Naive thymus-derived CD8-positive, alpha-beta T cell (primary cell): ENCODE measurements at places on chromosomes 5 and 9. TPM values are rescaled to one million over a fixed set of nuclear protein-coding genes. Genes with fewer than 3 reads are reported as not detected.

Gene MAMDC4
- polyA plus RNA-seq: 0.35 TPM

Gene SH3PXD2B
- polyA plus RNA-seq: 0.10 TPM

- H3K27ac ChIP-seq: peak overlapping the region; percentile 49
- no peak for DNase-seq
- no peaks in the 10 kb centered on the region for H3K36me3 ChIP-seq
- peak overlapping the region; percentile 61 for H3K4me3 ChIP-seq
- H3K27me3 ChIP-seq: peaks cover 2% of the 10 kb centered on the region
- H3K4me1 ChIP-seq: peaks cover 10% of the 10 kb centered on the region
These were observed 13.0 kb downstream of the ACTL7B start for GRCh38 chr9:108842610-108843295.

- no peaks in the 10 kb centered on the region for H3K27me3 ChIP-seq
- H3K27ac ChIP-seq: no peak overlapping the region
- no peak overlapping the region for H3K4me3 ChIP-seq
- H3K4me1 ChIP-seq: no peaks in the 10 kb centered on the region
- no peak for DNase-seq
These were observed 274.3 kb downstream of the CDH18 start for GRCh38 chr5:19713740-19714139.

GRCh38 chr9:93670208-93671019, 94.0 kb downstream of the PHF2 start:
- H3K27ac ChIP-seq: peak overlapping the region; percentile 6
- peaks cover 26% of the 10 kb centered on the region for H3K36me3 ChIP-seq
- no peak for DNase-seq
- no peaks in the 10 kb centered on the region for H3K27me3 ChIP-seq

GRCh38 chr9:22208846-22209585, 199.9 kb upstream of the CDKN2B start:
- peak overlapping the region; percentile 63 for H3K4me3 ChIP-seq
- DNase-seq: no peak
- no peaks in the 10 kb centered on the region for H3K36me3 ChIP-seq
- peaks cover 32% of the 10 kb centered on the region for H3K4me1 ChIP-seq

DNA sequence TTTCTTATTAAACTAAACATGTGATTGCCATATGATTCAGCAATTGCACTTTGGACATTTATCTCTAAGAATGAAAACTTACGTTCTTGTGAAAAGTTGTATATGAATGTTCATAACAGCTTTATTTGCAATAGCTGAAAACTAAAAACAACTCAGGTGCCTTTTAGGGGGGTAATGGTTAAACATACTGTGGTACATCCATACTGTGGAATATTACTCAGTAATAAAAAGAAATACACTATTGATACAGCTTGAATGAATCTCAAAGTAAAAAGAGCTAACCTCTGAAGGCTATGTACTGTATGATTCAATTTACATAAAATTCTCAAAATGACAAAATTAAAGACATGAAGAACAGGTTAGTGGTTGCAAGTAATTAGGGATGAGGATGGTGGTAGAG, 339.5 kb upstream of the PAPPA start:
- H3K4me1 ChIP-seq: no peaks in the 10 kb centered on the region
- no peaks in the 10 kb centered on the region for H3K36me3 ChIP-seq
- H3K4me3 ChIP-seq: no peak overlapping the region

DNA sequence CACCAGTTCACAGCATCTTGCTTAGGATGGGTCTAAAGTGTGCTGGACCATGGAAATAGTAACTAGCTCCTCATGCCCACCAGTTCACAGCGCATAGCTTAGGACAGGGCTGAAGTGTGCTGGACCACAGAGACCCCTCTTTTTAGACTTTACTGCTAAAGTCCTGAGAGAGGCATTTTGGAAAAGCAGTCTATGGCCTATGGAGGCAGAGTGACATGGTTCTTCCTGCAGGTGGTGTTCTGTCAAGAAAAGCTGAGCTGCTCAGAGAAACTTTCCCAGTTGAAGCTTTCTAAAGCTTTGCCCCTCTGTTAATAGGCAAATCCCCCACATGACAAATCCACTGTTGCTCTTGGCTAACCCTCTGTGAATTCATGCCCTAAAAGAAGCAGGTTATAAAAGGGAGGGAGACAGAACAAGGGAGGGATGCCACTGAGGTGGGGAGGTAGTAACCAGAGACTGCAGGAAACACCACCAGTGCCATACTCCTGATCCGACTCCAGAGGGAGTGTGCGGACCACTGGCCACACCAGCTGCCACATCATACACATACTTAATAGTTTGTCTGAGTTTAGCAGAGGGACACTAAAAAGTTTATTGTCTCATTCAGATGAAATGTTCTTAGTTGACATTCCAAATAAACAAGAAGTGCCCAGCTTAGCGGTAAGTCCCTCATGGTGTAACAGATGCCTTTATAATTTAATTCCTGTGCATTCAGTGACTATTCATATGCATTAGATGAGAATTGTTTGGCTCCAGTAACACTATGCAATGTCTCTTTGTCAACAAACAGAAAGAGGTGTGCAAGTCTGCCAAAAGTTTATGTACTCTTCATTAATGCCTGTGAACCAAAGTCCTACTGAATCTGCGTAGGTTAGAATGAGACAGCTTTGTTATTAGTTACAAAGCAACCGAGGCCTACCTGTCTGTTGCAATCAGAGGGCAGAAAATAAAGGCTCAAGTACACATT, 236.2 kb upstream of the NFIL3 start:
- H3K27ac ChIP-seq: no peak overlapping the region
- H3K4me3 ChIP-seq: no peak overlapping the region
- no peaks in the 10 kb centered on the region for H3K36me3 ChIP-seq

DNA sequence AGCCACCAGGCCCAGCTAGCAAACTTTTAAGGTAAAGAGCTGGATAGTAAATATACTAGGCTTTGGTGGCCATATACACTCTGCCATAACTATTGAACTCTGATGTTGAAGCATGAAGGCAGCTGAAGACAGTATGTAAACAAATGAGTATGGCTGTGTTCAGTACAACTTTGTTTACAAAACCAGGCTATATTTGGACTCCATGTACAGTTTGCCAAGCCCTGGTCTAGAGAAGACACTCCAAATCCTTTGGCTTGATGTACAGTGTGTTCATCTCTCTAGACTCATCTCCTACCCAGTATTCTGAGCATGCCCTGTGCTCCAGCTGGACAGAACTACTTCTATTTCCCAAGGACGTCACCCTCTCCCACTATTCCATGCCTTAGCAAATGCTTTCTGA, 54.3 kb upstream of the MEGF10 start:
- no peak overlapping the region for H3K27ac ChIP-seq
- no peak overlapping the region for H3K4me3 ChIP-seq
- no peak for DNase-seq
- H3K27me3 ChIP-seq: peaks cover 3% of the 10 kb centered on the region

GRCh38 chr5:54249210-54250028, 61.0 kb downstream of the ARL15 start:
- peak; percentile 13 for DNase-seq
- H3K4me3 ChIP-seq: no peak overlapping the region
- H3K36me3 ChIP-seq: no peaks in the 10 kb centered on the region
- H3K27ac ChIP-seq: no peak overlapping the region
- peaks cover 9% of the 10 kb centered on the region for H3K4me1 ChIP-seq

GRCh38 chr5:133706506-133707430, 94.4 kb upstream of the FSTL4 start:
- no peaks in the 10 kb centered on the region for H3K27me3 ChIP-seq
- DNase-seq: no peak
- H3K36me3 ChIP-seq: no peaks in the 10 kb centered on the region
- no peak overlapping the region for H3K27ac ChIP-seq

GRCh38 chr5:61245936-61246335, 83.7 kb upstream of the SMIM15 start:
- no peak overlapping the region for H3K4me3 ChIP-seq
- H3K36me3 ChIP-seq: no peaks in the 10 kb centered on the region
- H3K4me1 ChIP-seq: no peaks in the 10 kb centered on the region
- H3K27ac ChIP-seq: no peak overlapping the region
- H3K27me3 ChIP-seq: no peaks in the 10 kb centered on the region

GRCh38 chr9:28999806-29000205, 1426.5 kb upstream of the C9orf72 start:
- no peak for DNase-seq
- no peak overlapping the region for H3K4me3 ChIP-seq
- no peaks in the 10 kb centered on the region for H3K27me3 ChIP-seq

GRCh38 chr5:9545136-9545991, 511 bp downstream of the SEMA5A start:
- H3K27ac ChIP-seq: no peak overlapping the region
- H3K4me3 ChIP-seq: no peak overlapping the region

DNA sequence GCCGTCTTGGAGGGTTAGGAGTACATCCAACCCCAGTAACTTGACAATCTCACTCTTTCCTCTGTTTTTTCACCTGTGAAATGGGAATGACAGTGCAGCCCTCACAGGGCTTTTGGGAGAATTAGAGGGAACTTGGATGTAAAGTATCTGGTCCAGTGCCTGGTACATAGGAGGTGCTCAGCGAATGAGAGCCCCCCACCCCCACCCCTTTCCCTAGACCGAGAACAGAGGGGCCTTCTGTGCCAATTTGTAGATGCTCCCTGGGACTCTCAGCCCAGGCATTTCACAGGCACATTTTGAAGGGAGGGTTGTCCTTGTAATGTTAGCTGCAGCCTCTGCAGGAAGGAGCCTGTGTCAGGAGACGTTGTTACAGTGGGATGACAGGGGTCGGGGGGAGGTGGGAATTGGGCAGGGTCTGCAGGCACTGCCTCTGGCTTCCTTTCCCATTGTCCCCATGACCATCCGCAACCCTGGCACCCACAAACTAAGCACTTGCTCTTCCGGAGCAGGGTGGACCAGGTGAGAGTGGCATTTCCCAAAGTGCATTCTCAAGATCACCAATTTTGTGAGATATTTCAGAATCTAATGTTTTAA, 47.0 kb downstream of the AMBP start:
- H3K27ac ChIP-seq: no peak overlapping the region
- H3K4me3 ChIP-seq: no peak overlapping the region
- H3K36me3 ChIP-seq: peaks cover 6% of the 10 kb centered on the region
- DNase-seq: no peak
- H3K27me3 ChIP-seq: no peaks in the 10 kb centered on the region
- H3K4me1 ChIP-seq: no peaks in the 10 kb centered on the region

GRCh38 chr5:124582561-124582840, 163.9 kb downstream of the ZNF608 start:
- DNase-seq: no peak
- no peak overlapping the region for H3K4me3 ChIP-seq
- peaks cover 15% of the 10 kb centered on the region for H3K4me1 ChIP-seq

DNA sequence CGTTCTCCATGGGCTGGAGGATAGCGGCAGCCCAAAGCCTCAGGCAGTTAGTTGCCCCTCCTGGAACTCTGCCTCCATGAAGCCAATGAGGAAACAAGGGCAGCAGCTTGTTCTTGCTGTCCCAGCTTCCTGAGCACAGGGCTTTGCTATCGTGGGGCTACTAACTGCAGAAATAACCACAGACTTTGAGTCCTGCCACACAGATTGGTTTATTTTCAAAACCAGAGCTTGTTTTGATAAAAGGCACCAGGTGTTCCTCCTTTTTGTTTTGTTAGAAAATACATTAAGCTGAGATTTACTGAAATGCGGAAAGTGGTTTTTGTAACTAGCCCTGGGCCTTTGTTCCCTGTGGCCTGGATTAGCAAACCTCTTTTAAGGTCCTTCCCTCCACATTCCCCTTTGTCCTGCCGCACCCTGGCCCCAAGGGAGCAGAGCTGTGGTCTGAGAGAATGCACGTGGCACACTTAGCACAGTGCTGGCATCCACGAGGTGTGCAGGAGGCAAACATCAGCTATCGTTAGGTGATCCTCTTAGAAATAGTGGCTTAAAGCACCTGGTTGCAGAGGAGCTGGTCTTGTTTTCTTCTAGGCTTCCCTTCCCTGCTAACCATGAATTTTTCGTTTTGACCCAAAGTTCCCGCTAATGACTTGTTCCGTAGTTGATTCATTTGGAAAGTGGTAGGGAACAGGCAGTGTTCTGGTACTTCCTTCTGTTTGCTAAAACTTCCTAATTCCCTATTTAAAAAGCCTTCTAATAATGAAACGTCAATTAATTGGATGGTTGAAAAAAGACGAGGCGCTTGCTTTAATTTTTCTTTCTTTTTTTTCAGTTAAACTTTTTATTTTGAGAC, 21.5 kb downstream of the MVB12B start:
- DNase-seq: no peak
- H3K4me3 ChIP-seq: no peak overlapping the region
- H3K27ac ChIP-seq: peak overlapping the region; percentile 82
- H3K27me3 ChIP-seq: no peaks in the 10 kb centered on the region
- peaks cover 33% of the 10 kb centered on the region for H3K4me1 ChIP-seq

- no peaks in the 10 kb centered on the region for H3K36me3 ChIP-seq
- H3K4me1 ChIP-seq: no peaks in the 10 kb centered on the region
- no peak for DNase-seq
- no peak overlapping the region for H3K27ac ChIP-seq
- H3K27me3 ChIP-seq: peaks cover 7% of the 10 kb centered on the region
- H3K4me3 ChIP-seq: no peak overlapping the region
These were observed 266.0 kb downstream of the DTWD2 start for GRCh38 chr5:118722122-118723020.

DNA sequence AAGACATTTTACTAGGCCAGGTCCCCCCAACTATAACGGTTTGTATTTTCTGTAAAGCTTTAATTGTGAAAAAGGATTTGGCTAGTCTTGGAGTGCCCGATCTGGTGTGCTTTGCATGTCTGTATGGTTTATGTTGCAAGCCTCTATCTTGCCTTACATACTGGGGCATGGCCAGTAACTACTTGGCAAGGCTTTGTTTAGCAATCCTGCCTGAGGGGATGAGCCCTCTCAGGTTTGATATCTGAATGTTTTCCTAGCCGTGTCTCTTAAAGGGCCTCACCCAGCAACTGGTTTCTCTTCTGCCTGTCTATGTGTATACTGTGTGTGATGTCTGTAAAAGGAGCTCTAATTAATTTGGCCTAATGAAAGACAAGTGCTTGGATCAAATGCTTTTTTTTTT, 61.3 kb upstream of the SPINK5 start:
- H3K36me3 ChIP-seq: peaks cover 2% of the 10 kb centered on the region
- no peak overlapping the region for H3K4me3 ChIP-seq
- DNase-seq: no peak
- H3K27ac ChIP-seq: no peak overlapping the region
- H3K4me1 ChIP-seq: no peaks in the 10 kb centered on the region

- H3K4me1 ChIP-seq: peaks cover 78% of the 10 kb centered on the region
- H3K36me3 ChIP-seq: peaks cover 53% of the 10 kb centered on the region
- peak; percentile 73 for DNase-seq
- peak overlapping the region; percentile 95 for H3K27ac ChIP-seq
- H3K27me3 ChIP-seq: no peaks in the 10 kb centered on the region
- peak overlapping the region; percentile 93 for H3K4me3 ChIP-seq
These were observed 5.1 kb downstream of the GRK6 start for GRCh38 chr5:177431317-177432142.

Gene NR6A1
- not detected for polyA plus RNA-seq

Gene PCYOX1L
- 12.6 TPM for polyA plus RNA-seq

DNA sequence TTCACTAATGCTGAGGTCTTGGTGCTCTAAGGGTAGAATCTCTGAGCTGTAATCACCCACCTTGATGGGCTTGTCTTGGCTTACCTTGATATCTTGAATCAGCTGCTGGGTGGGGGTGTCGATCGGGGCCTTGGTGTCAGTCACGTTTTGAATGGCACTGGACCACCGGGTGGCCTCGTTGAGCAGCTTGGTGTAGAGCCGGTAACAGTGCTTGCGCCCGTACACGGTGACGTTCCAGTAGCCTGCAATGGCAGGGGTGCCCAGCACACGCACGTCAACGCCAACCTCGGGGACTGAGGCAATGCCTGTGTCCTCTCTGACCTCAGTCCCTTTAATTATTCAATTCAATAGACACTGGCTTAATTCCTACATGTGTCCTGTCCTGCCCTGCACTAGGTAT, 63.1 kb upstream of the RETREG1 start:
- no peak for DNase-seq
- H3K27ac ChIP-seq: no peak overlapping the region
- no peak overlapping the region for H3K4me3 ChIP-seq
- H3K36me3 ChIP-seq: no peaks in the 10 kb centered on the region
- peaks cover 6% of the 10 kb centered on the region for H3K27me3 ChIP-seq
- no peaks in the 10 kb centered on the region for H3K4me1 ChIP-seq
